ENCODE measurements at places on chromosomes 12 and 14. TPM values are rescaled to one million over a fixed set of nuclear protein-coding genes. Genes with fewer than 3 reads are reported as not detected.

DNA sequence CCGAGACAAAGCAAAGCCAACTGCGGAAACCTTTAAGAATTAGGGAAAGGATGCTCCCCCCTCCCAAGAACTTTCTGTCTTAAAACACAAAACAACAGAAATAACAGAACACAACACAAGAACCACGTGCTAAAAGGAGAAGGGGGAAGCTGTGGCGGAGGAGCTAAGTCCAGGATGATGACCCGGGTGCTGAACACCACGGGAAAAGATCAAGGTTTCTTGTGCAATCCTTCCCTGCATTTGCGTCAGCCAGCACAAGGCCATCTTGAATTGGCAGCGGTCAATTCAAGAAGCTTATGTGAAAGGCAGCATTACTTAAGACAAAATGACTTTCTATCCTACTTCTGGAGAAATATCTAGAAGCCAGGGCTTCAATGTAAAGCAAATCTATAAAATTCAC lies 11.0 kb upstream of the CREBL2 start:
- peak; percentile 57 for DNase-seq

DNA sequence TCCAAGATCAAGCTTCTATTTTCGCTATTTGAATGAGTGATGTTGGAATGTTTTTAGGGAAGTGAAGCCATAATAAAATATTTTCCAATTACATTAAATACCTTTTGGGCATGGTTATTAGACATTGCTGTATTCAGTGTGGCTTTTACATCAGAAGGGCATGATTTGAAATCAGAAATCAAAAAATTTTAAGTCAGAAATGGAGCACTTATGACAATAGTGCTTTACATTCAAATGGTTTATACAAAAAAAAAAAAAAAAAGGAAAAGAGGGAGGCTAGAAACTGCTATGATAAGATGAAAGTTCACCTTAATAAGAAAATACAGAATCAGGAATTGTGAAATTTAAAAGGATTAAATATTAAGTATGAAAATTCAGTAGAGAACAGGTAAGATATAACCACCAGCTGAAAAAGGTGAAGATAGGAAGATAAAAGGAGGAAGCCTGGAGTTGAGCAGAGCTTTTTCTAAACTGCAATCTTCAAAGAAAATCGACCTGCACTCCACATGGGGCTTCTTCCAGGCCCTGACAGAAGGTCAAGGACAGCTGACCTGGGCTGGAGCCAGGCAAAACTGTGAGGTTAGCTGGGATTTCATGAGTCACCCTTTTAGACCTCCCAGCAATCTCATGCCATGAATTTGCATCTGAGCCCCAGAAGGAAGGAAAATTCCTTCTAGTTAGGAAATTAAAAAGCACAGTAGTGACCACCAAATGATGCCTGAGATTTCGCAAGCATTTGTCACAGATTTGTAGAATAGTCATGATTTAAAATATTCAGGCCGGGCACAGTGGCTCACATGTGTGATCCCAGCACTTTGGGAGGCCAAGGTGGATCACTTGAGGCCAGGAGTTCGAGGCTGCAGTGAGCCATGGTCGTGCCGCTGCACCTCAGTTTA lies 23.4 kb upstream of the BMP4 start:
- DNase-seq = no peak

LHX5 gene
- total RNA-seq = not detected

ACSM4 gene
- not detected for total RNA-seq

DNA sequence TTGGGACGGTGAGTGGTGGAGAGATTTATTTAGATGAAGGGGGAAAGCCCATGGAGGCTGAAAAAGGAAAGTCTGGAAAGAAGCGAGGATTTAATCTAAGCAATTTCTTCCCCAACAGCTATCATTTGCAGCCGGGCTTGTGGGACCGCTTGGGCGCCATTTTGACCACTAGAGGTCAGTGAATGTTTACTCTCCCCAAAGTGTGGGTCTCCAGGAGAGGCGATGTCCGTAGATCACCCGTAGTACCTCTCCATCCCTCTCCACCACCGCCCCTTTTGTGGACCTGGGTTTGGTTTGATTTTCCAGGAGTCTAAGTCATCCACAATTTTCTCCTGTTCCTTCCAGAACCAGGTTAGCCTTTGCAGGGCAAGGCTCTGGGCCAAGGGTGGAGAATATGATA lies 91.2 kb upstream of the PARP11 start:
- DNase-seq = no peak

DNA sequence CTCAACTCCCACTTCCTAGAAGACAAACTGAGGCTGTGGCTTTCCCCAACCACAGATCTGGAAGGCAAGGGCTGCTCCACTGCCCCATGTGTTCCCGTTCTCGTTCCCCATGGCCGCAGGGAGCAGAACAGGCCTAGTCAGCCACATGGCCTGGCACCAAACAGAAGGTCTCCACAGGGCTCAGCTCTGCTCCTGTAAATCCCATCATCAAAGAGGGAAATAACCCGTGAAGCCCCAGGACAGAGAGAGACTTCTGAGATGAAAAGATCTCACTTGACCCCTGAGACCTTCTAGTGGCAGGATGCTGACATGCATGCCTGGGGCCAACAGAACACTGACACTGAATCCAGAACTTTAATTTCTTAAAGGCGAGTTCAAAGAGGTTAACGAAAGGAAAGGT lies 68.9 kb downstream of the BCL11B start:
- no peak for DNase-seq

INSM2 gene
- not detected for total RNA-seq

- DNase-seq = no peak
Observed at GRCh38 chr14:72002731-72003130, 70.5 kb downstream of the RGS6 start.

DNA sequence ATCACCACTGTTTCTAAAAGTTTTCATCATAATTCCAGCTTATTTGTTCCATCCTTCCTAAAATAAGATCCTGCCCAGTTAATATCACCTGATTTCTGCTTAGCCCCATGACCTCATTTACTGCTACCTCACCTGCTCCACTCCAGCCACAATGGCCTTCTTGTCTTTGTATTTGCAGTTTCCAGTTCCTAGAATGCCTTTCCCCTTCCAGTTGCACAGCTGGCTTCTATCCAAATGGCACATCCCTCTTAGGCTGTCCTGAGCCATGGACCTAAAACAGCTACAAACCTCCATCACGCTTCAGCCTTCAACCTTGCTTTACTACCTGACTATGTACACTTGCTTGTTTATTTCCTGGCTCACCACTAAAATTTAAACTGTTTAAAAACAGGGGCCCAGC lies 6.5 kb upstream of the LGMN start:
- no peak for DNase-seq

DNA sequence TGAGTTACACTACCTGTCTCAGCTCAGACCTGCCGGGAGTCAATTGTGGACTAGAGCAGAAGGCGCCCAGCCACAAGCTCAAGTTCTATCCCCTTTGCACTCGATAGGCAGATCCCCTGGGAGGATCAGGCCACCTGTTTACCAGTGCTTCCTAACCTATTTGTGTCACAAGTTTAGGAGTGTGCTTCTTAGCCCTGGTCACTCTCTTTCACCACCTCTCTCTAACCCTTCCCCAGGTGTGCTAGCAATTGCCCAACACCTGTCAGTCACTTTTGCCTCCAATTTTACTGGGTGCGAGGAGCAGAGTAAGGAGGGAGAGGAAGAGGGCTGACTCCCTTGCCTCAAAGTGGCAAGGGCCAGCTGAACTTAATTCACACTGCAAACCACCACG lies 745 bp upstream of the NAA30 start:
- no peak for DNase-seq

DNA sequence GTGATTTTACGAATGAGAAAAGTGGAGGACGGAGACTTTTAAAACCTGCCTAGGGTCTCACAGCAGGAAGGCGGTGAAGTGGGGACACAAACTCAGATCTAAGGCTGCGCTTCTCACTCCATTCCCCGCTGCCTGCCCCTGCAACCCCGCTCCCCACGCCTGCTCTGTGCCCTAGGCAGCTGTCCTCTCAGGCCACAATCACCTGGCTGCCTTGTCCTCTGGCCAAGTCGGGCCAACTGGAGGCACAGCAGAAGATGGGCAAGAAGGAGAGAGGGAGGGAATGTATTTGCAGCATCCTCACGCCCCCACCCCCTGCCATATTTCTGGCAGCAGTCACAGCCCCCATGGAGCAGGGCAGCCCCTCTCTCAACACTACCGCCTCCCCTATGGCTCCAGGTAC lies 94.9 kb downstream of the CHGA start:
- DNase-seq = no peak

DNA sequence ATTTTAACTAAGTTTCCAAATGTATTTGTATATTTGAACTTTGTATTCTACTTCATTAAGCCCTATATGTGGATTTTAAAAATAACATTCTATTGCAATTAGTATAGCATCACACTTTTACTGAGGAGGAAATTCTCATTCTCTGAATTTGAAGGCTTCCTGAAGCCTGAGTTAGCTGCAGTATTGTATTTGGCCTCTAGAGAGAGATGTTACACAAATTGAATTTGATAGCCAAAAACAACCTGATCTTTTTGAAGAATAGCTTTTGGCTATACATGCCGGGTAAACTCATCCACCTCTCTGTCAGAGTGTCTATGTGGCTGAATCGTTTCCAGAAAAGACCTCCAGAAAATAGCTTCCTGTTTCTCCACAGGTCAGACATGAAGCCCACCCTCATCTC lies 316.5 kb upstream of the OR4E1 start:
- DNase-seq = no peak

- no peak for DNase-seq
Observed at GRCh38 chr12:111581434-111582132, 17.5 kb downstream of the ATXN2 start.

ACSS3 gene
- total RNA-seq = 32.4 TPM

ABCD2 gene
- 0.47 TPM for total RNA-seq

NYNRIN gene
- total RNA-seq = 17.9 TPM

TAS2R13 gene
- total RNA-seq = 0.92 TPM

GRCh38 chr14:96167224-96168148 lies 37.2 kb upstream of the BDKRB2 start:
- no peak for DNase-seq

DNA sequence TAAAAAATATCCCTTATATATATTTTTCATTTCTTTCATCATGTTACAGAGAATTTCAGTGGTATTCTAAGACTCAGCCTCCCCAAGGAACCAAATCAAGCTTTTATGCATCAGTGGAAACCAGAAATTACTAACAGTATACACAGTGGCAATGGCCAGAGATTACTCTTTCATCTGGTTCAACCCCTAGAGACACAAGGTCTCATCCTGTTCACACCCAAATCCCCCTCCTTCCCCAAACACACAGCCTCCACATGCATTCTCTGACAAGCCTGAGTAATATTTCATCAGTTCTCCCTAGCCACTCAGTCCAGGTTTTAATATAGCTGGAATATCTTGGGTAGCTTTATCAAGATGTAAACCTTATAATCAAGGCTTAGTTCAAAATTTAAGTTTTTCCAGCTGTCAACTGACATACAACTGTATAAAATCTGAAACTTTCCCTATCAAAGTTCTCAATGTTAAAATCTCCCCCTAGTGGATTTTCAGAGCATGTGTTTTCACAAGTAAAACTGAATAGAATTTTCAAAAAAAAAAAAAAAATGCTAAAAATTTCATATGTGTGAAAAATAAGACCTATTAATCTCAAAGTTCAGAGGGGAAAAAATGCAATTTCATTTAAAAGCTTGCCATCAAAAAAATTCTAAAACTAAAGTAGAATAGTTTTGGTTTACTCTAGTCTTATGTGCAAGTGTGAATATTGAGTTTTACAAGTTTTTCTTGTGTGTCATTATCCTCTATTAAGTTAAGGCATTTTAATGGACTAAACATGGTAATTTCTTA lies 10.5 kb upstream of the SSTR1 start:
- DNase-seq = no peak

DNA sequence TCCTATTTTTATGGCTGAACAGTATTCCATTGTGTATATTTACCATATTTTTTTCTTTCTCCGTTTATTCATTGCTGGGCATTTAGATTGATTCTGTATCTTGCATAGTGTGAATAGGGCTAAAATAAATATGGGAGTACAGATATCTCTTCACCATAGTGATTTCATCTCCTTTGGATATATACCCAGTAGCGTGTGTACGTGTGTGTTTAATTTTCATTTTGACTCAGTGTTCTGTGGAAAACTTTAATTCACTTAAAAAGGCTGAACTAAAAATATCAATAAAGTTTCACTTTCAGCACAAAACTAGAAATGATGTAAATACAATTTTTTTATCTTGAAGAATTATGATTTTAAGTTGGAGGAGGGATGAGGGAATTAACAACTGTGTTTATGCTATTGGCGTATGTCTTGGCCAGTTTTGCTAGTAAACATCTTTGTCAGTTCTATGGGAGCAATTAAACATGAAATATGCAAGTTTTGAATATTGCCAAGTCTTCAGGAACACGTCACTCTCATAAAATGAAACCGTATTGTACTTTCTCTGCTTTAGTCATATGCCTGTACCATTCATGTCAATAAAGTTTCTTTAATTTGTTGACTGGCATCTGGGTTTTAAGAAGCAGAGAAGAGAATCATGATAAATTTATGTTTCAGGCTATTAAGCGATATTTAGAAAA lies 99.8 kb downstream of the PTGER2 start:
- DNase-seq = no peak

DNA sequence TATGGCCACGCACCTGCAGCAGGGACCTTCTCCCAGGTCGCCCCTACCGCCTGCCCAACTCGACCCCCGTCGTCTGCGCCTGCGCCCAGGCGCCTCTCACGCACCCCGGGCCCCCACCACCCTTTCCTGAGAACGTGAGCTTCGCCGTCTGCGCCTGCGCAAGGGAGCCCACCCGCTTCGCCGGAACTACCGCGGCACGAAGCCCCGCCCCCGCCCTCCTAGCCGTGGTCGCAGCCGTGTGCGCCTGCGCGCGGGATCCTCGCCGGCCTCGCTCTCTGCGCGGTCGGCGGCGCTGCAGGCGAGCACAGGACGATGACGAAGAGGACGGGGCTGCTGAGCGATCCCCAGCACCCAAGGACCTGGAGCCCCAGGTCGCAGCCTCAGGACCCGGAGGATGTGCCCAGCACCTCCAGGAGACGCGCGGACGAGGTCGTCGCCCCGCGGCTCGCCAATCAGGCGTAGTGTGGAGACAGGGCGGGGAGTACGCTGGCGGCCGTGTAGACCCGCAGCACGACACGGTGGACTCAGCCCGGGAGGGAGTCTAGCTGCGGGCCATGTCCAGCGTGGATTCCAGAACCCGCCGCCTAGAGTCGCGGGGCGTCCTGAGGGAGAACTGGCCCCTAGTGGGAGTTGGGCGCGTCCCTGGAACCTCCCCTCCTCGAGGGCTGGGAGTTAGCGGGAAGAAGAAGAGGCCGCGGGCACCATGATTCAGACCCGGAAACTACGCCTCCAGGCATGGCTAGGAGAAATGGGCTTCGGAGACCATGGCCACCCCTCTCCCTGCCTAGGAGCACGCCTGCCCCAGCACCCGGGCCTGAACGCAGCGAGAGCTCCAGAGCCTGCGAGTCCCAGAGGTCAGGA lies 1120.8 kb upstream of the TMEM132C start:
- DNase-seq = peak; percentile 81

- DNase-seq = no peak
Observed at GRCh38 chr12:28869197-28869596, 279.9 kb upstream of the FAR2 start.

- DNase-seq = no peak
Observed at GRCh38 chr14:67551940-67552339, 18.9 kb downstream of the PLEKHH1 start.

SNAPC1 gene
- total RNA-seq = 6.2 TPM

DIO3 gene
- total RNA-seq = 1.9 TPM

GRCh38 chr12:128644664-128645296 lies 179.0 kb downstream of the SLC15A4 start:
- no peak for DNase-seq

TWF1 gene
- 60.6 TPM for total RNA-seq

LYZ gene
- total RNA-seq = 1,458 TPM

PLCZ1 gene
- not detected for total RNA-seq

GRCh38 chr12:20089077-20089476 lies 279.3 kb upstream of the PDE3A start:
- DNase-seq = no peak

IL31 gene
- not detected for total RNA-seq

GDF3 gene
- total RNA-seq = 0.30 TPM

CKB gene
- total RNA-seq = 115 TPM

NKX2-1 gene
- 180 TPM for total RNA-seq

RTL1 gene
- total RNA-seq = not detected

Measured in lower lobe of right lung (tissue), 2 donors.